Left ventricle myocardium superior (tissue), 1 donor: ENCODE measurements at places on chromosomes 5 and 9. TPM values are rescaled to one million over a fixed set of nuclear protein-coding genes. Genes with fewer than 3 reads are reported as not detected.

Gene DAP
- 16.9 TPM for total RNA-seq

Gene C1QTNF3
- 1.1 TPM for total RNA-seq

Gene SLC27A6
- 52.2 TPM for total RNA-seq

Gene DOCK2
- 7.5 TPM for total RNA-seq

Gene ANXA1
- total RNA-seq: 52.1 TPM

Gene TAF11L4
- total RNA-seq: not detected

Gene MIGA2
- total RNA-seq: 39.0 TPM

Gene IRX1
- not detected for total RNA-seq

Gene SLC34A1
- not detected for total RNA-seq

Gene TRIO
- total RNA-seq: 57.0 TPM

Gene ZNF879
- 4.6 TPM for total RNA-seq
